Activated naive CD4-positive, alpha-beta T cell treated with anti-CD3 and anti-CD28 coated beads, Interleukin-2, amount 10 ng/mL, durations not matched to agents 5 hours and 36 hours (primary cell): ENCODE measurements at places on chromosomes 7 and 10. TPM values are rescaled to one million over a fixed set of nuclear protein-coding genes. Genes with fewer than 3 reads are reported as not detected.

FAM241B gene
- 5.2 TPM for total RNA-seq

CPN1 gene
- total RNA-seq = not detected

CADPS2 gene
- total RNA-seq = not detected

ASAH2 gene
- total RNA-seq = 1.6 TPM

KCNH2 gene
- total RNA-seq = 0.75 TPM
